ENCODE measurements at places on chromosomes 1 and 21.

DNA sequence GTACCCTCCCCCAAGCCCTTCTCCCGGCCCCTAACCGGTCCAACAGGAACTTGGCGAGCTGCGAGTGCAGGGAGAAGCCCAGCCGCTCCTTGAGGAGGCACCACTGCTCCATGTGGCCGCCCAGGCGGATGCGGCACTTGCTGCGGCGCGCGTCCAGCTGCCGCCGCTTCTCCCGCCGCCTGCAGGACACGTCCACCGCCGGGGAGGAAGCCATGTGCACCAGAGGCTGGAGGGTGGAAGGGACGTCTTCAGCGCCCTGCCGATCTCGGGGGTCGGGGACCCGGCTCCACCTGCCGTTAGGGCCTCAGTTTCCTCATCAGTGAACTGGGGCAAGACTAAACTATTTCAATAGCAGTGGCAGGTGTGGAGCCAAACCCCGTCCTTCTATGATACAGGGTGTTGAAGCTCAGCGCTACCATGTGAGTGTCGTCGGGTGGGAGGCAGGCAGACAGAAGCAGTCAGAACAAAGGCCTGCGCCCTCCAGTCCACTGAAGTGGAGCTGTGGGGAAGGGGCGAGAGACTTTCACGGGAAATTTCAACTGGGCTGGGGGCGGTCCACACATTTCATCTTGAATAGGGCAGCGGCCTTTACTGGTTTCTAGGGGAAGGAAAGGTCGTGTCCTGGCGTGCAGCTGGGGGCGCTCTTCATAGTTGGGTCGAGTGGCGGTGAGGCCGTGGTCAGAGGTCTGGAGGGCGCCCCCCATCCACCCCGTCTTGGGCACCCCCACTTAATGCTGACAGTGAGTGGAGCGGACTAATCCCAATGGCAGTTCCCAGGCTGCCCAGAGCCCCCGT, 592 bp downstream of the ZNF692 start:
- no peak for DNase-seq

- no peak for DNase-seq
These were observed 19.5 kb downstream of the PODN start for GRCh38 chr1:53081384-53082066.

GRCh38 chr1:201851949-201852348, 23.0 kb downstream of the IPO9 start:
- DNase-seq, result no peak

- DNase-seq, result no peak
These were observed 737.1 kb downstream of the PTPRU start for GRCh38 chr1:29973406-29973805.

- DNase-seq, result no peak
These were observed 25.1 kb upstream of the NGF start for GRCh38 chr1:115363171-115363570.

GRCh38 chr1:210262167-210262896, 29.7 kb downstream of the SERTAD4 start:
- DNase-seq, result no peak

DNA sequence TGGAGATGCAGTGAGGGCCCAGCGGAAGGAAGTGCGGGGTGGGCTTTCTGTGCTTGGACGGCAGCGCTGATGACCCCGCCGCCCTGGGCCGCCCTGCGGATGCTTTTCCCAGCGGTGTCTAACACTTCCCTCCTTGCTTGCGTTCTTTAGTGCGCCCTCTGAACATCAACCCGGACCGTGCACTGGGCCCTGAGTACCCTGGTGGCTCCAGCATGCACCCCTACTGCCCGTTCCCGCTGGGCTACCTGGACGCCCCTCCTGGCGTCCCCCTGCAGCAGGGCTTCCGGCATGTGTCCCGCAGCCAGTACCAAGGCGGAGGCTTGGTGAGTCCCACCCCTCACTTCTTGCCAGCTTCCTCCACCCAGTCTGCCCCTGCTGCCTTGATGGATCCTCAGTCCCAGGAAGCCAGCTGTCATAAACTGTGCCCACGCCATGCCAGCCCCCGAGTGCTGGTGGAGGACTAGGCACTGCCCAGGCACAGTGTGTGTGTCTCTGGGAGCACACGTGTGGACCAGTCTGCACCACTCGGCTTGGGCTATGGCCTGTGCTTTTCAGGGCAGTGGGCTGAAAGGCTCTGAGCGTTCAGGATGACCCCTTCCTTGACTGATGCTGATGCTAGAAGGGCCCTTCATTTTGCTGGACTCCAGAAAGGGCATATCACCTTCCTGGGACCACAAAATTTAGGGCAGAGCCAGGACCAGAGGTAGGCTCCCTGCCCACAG, 2.3 kb downstream of the DMRTB1 start:
- no peak for DNase-seq

- DNase-seq, result no peak
These were observed 253.4 kb upstream of the ST6GALNAC5 start for GRCh38 chr1:76613886-76614285.

DNA sequence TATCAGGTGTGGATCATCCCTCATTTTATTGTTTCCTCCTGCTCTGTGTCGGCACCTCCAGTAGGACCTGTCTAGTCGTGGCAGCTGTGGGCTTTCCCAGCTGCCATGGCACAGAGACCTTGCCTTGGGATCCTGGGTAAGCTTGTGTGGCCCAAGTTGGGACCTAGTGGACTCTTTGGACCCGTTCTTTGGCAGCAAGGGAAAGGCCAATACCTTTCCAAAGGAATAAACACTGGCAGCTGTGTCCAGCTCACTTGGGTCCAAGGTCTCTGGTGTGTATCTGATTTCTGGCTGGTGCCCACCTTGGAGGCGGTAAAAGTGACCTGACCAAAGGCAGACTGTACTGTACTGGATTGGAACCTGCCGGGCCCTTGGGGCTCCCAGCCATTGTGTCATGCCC, 21.8 kb downstream of the DIP2A start:
- DNase-seq, result no peak

- DNase-seq, result no peak
These were observed 137.9 kb upstream of the EDN2 start for GRCh38 chr1:41622402-41622801.

- DNase-seq, result no peak
These were observed 65.9 kb downstream of the GRIK1 start for GRCh38 chr21:29873908-29874307.
